ENCODE measurements at places on chromosomes 5 and 9. TPM values are rescaled to one million over a fixed set of nuclear protein-coding genes. Genes with fewer than 3 reads are reported as not detected.

GRCh38 chr5:98769210-98769958 is 4.1 kb upstream of the RGMB start:
- DNase-seq = peak; percentile 84

GRCh38 chr9:89945133-89945532 is 340.3 kb downstream of the GADD45G start:
- DNase-seq = no peak

- DNase-seq = peak; percentile 62
Measured at GRCh38 chr5:12652201-12652600, 748.0 kb upstream of the CTNND2 start.

DNA sequence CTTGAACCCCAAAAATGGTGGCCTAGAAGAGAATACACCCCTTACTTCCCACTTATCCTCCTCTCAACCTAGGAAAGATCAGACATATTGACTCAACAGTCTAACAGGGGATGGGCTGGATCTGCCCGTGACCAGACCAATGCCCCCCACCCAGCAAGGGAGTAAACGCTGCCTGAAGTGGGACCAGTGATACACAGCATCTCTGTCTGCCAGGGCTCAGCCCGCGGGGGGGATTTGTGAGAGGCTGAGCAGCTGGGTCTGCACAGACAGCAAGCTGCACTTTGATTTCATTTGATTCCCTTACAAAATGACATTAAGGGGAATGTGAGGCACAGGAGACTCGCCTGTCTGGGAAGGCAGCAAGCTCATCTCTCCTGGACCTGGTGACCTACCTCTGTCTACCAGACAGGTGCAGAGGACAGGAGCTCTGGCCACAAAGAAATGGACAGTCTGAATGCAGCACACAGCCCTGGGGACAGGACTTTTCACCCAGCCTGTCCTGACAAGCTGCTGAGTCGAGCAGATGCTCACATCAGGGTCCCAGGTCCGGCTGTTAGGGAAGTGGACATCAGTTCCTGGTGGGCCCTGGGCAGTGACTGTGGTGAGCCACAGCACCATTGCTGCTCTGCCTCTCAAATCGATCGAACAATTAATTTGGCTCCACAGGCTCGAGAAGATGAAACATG is 79.9 kb downstream of the RGS3 start:
- DNase-seq = no peak

GRCh38 chr5:149046196-149046829 is 16.5 kb downstream of the SH3TC2 start:
- no peak for DNase-seq

DNA sequence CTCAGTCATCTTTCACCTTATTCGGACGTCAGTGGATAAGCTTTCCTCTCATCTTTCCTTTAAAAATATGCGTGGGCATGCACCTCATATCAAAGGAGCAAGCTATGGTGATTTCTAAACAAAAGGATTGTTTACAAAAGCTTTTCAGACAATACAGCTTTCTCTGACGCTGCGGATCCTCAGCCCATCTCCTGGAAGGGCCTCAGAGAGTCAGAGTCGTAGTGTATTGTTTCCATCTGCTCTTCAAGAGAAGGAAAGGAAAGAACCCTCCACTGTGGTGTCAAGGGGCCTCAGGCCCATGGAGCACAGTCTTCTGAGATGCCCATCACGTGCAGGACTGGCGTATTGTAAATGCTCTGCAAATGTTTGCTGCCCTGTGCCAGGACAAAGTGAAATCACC is 163.4 kb upstream of the MAP1B start:
- no peak for DNase-seq

DNA sequence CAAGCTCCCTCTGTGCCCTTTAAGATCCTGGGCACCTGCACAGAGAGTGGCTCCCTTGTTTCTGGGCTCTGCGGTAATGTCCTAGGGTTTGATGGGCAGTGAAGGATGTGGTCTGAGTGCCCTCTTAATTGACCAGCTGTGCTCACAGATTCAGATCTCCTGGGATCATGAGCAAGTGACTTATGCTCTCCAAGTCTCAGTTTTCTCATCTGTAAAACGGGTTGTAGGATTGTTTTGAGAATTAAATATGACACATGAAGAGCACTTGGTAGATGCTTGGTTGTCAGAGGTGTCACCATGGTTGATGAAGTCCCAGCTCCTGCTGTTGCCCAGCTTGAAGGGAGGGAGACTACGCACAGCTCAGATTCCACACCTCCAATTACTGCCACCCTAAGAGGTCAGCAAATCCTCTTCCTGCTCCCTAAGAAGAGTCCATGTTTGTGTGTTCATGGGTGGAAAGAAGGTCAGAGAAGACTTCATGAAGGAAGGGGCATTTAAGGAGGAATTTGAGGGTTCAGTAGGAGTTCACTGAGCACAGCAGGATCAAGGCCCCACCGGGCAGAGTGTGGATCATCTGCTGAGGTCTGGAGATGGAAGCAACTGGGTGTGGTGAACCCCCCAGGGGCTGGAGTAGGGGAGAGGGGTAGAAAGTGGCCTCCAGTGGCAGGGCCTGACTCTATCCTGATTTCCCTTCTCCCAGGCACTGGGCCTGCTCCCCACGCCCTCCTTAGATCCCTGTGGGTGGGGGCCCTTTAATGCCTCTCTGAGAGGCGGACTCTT is 1.4 kb upstream of the PSD2 start:
- no peak for DNase-seq

GRCh38 chr9:15782106-15782505 is 229.3 kb downstream of the CCDC171 start:
- no peak for DNase-seq

GRCh38 chr5:132497488-132497997 is 7.0 kb upstream of the IRF1 start:
- no peak for DNase-seq

The CDX1 gene
- 0.19 TPM for polyA plus RNA-seq

The NLN gene
- polyA plus RNA-seq = 20.2 TPM

The GRXCR2 gene
- not detected for polyA plus RNA-seq
